Stimulated activated naive CD8-positive, alpha-beta T cell treated with anti-CD3 and anti-CD28 coated beads, Interleukin-15, amount 100 ng/mL, for 72 hours (primary cell): ENCODE measurements at places on chromosomes 1 and 21.

GRCh38 chr1:8047112-8047511 is 21.0 kb upstream of the ERRFI1 start:
- DNase-seq = no peak

DNA sequence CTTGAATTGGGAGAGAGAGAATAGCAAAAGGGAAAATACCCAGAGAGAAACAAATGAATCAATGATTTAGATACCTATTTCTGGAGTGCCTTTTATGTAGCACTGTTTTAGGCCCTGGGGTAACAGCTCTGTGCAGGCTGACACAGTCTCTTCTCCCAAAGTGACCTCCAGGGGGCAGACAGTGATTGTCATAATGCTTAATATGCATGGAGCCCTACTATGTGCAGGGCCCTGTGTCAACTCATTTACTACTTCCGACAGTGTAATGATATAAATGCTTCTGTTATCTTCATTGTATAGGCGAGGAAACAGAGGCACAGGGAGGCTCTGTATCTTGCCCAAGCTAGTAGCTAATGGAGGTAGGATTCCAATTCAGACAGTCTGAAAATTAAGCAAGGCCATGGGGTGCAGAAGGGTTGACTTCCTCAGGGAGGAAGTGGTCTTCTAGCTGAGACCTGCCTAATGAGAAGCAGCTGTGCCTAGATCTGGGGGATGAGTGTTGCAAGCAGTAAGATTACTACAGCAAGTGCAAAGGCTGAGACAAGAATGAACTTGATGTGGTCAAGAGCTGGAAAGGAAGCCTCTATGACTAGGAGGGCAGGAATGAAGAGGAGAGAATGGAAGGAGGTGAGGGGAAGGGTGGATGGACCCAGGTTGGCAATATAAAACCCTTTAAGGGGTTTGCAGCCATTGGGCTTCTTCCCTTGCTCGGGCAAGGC is 16.2 kb upstream of the SERINC2 start:
- DNase-seq = no peak

DNA sequence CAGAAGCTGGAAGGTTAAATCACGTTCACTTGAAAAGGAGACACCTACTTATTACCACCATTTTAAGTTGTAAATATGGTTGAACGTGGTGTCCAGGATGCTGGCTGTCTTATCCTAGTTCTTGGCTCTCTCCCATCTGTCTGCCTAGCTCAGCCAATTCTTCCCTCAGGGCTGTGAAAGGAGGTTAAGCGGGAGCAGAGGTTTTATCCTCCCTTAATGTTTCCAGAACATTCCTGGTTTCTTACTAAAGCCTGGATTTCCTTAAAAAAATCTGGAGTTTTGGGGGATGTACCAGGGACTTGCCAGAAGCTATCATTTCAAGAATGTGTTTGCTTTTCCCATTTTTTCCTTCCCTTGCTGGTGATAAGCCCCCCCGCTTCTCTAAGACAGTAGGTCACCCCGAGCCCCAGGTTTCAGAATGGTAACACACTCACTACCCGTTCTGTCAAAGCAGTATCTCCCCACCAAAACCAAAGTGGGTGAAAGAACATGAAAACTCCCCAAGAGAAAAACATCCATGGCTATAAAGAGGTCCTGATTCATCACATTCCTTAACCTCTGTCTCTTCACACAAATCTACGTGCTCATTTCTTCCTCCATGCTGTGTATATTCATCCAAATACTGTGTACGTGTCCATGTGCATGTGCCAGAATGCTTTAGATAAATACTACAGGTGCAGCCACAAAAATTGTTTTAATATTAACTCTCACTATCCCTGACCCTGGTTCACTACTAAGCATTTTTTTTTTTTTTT is 114.7 kb downstream of the MAP3K21 start:
- DNase-seq = no peak

DNA sequence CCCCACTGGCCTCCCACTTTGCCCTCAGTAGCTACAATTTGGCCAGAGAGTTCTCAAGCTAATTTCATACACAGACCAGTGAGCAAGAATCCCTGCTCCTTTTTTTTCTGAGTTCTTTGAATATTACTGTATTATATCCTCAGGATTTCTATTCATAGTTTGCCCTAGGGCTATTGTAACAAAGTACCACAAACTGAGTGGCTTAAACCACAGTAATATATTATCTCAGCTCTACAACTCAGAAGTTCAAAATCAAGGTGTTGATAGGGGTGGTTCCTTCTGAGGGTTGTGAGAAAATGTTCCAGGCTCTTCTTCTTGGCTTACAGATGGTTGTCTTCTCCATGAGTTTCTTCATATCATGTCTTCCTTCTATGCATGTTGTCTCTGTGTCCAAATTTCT is 289.4 kb upstream of the ESRRG start:
- no peak for DNase-seq

- peak; percentile 78 for DNase-seq
Observed at GRCh38 chr1:119712342-119713038, 756 bp downstream of the PHGDH start.

DNA sequence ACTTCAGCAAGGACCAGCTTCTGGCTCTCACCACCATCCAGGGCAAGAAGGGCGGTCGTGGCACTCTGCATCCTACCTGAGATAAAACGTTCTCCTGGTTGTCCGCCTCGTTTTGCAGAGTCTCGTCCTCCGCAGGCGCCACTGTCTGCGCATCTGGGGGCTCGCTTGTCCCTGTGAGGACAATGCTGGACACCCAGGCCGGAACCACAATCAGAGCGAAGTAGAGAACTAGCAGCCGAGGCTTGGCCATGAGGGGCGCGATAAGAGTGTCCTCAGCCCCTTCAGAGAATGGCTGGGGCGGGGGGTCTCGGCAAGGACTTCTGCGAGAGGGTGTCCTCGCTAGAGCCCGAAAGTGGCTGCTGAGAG is 505 bp downstream of the OLFML2B start:
- DNase-seq = no peak

DNA sequence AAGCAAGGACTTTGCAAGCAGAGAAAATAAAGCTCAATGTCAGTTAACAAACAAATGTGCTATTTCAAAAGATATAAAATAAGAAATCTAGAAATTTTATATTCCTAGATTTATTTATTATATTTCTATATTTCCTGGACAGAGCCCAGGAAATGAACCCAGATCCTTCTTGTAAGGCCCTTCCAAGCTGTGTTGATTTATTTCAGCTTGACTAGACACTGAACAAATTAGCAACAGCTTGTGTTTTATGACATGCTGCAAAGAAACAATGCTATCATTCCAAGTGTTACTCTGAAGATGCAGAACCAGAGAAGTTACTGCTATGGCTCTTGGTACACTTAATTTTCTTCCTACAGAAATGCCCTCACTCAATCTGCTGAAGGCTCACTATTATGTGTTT is 6.2 kb downstream of the TGFBR3 start:
- DNase-seq = no peak

DNA sequence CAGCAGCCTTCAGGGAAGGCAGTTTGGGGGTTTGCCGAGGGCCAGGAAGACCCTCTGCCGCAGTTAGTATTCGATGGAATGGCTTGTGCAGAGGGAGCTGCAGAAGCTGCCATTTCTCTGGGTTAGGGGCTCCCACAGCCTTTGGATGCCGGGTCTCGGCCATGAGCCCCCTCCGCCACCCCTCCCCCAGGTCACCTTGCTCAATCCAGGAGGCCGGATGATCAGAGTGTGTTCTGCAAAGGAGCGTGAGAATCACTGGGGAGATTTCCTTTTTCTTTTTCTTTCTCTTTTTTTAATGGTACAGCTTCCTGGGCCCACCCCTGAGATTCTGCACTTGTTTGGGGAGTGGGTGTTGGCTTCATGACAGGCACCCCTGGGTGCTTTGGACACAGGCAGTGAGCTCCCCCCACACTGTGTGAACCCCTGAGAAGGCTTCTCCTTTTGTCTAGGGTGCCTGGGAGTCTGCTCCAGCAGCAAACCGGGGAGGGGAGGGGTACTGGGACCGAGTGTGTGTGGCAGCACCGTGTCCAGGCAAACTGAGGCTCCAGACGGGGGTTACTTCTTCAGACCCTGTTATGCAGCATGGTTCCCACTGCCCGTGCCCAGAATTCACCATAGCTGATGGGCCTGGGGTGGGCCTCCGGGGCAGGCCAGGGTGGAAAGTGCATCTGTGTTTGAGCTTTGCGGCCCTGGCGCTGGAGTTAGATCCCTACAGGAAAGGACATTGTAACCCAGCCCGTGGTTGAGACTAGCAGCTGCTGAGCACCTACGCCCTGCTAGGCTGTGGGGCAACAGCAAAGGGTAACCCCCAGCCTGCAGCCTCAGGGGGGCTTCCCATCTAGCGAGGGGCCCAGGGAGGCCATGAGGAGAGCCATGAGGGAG is 18.5 kb downstream of the TNFRSF1B start:
- no peak for DNase-seq

GRCh38 chr1:24903560-24903954 is 26.5 kb downstream of the RUNX3 start:
- DNase-seq = no peak

- no peak for DNase-seq
Observed at GRCh38 chr1:22611530-22611947, 24.9 kb upstream of the C1QA start.

DNA sequence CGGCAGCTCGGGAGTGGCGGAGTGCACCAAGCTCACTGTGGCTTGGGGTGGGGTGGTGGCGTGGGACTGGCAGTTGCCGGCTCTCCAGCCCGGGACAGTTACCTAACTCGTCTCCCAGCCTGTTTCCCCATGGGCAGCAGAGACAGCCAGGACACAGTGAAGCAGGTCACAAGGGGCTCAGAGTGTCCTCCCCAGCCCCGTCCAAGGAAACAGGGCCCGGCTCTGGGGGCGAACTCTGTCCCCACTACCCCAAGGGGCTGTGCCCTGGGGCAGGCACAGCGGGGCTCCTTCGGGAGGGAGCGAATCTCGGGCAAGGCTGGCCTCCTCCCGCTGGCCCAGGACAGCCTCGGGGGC is 759 bp downstream of the GPR157 start:
- DNase-seq = no peak

DNA sequence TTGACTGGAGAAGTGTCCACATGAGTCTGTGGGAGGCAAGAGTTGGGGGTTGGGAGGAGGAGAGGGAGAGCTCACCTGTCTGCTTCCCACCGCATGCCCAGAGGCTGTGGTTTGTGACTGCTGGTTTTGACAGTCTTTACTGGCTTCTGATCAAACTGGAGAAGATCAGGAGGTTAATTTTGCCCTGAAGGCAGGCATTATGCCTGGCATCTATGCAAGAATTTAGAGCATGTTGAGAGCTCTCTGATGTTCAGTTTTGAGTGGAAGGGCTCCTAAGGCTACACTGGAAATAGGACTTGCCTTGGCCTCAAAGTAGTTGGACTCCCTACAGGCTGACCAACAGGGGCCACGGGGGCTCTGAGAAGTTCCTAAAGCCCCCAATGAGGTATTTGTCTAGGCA is 101.6 kb downstream of the TLR5 start:
- no peak for DNase-seq
